Fibroblast of lung (primary cell): ENCODE measurements at places on chromosomes 16 and 17. TPM values are rescaled to one million over a fixed set of nuclear protein-coding genes. Genes with fewer than 3 reads are reported as not detected.

P2RX5 gene
- total RNA-seq, result 0.99 and 1.0 TPM in 2 replicates

MT2A gene
- total RNA-seq, result 76.5 and 113 TPM in 2 replicates

NPIPA8 gene
- total RNA-seq, result not detected in 2 replicates

PIP4K2B gene
- 38.5 and 43.8 TPM in 2 replicates for total RNA-seq

GPR142 gene
- not detected in 2 replicates for total RNA-seq

MT1G gene
- 11.6 and 16.4 TPM in 2 replicates for total RNA-seq

PDF gene
- total RNA-seq, result 13.4 and 14.4 TPM in 2 replicates

GNG13 gene
- not detected in 2 replicates for total RNA-seq

KRTAP3-1 gene
- not detected in 2 replicates for total RNA-seq

HOXB3 gene
- total RNA-seq, result 15.7 and 28.6 TPM in 2 replicates
